ENCODE measurements at places on chromosomes 7 and 10.
A peak's percentile ranks its signal among the peaks of the same experiment; 100 is the strongest.

- DNase-seq = no peak
Measured at GRCh38 chr7:66301737-66302136, 96.6 kb downstream of the TPST1 start.

DNA sequence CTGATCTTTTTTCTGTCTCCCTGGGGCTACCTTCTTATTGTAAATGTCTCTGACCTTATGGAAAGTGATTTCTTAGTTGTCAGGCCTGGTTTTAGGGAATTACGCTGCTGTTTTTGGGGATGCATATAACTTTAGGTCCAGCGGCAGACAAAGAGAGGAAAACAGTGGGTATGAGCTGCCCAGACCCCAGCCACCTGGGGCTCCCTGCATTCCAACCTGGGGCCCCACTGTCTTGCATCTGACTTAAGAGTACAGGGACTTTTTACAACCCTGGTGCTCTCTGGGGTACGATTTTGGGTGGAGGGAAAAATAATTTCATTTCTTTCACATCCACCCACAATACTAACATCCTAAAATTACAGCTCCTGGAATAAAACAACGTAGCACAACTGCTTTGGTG lies 119.4 kb downstream of the PRPF18 start:
- DNase-seq = no peak

GRCh38 chr10:109889867-109890266 lies 33.4 kb downstream of the XPNPEP1 start:
- no peak for DNase-seq

GRCh38 chr7:66426996-66427395 lies 201.7 kb upstream of the KCTD7 start:
- DNase-seq = no peak

DNA sequence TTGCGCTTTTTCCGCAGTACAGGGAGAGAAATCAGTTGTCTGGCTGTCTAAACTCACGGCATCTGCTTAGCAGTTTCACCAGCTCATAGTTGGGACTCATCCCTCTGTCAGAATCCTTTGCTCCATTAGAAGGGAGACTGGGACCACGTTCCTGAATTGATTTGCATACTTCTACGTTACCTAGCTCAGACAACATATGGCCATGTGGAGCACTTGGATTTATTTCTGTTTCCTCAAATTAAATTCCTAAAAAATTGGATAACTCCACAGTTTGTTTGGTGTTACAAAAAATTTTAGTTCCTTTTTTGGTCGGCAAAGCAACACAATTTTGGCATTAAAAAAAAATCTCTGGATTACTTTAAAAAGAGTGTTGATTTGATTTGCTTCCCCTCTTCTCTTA lies 614.0 kb downstream of the AUTS2 start:
- no peak for DNase-seq

DNA sequence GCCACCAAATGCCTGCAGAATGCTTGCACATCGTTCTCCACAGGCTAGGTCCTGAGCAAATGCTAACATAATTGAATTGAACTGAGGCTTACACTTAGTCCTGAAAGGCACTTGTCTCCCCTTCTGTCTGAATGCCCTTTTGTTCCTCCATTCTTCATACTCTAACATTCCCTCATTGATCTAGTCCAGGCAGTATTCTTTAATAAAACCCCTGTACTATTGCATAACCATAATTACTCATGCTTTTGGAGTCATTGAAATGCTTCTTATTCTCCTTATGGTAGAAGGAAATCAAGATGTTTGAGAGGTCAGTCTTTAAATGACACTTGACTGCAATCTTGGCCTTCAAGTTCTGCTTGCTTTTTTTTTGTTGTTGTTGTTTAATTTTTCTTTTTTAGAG lies 7.1 kb downstream of the PI4K2A start:
- no peak for DNase-seq

DNA sequence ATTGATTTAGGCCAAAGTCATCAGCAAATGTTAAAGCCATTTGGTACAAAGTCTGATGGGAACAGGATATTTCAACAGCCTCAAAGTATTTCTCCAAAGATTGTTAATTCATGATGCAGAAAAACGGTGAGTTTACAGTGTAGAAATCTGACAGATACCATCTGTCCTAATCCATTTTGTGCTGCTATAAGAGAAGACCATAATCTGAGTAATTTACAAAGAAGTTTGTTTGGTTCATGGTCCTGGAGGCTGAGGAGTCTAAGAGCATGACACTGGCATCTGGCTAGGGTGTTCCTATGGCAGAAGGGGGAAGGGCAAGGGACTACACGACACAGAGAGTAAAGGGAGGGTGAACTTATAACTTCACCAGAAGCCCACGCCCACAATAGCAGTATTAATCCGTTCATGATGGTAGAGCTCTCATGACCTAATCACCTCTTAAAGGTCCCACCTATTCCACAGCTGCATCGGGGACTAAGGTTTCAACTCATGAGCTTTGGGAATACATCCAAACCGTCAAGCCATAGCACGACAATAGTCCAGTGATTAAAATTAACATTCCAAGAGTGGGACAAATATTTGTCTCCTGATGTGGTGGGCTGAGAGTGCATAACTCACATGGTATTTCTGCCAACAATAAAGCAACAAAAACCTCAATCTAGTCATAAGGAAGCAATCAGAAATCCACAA lies 298.6 kb upstream of the AKR1E2 start:
- no peak for DNase-seq

GRCh38 chr7:105210721-105211205 lies 178.0 kb downstream of the SRPK2 start:
- DNase-seq = no peak

DNA sequence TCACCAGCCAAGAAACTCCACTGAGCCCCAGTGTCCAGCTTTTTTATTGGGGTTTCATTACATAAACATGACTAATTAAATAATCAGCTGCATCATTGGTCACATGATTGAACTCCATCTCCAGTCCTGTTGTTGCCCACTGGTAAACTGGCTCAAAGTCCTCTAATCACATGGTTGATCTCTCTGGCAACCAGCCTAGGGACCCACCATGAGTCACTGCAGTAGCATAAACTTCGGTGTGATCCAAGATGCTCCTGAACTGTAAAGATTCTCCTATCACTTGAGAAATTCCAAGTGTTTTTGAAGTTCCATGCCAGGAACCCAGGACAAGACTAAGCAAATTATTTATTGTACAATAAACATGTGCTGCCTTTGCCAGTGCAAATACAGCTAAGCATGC lies 130.4 kb upstream of the AUTS2 start:
- DNase-seq = no peak

GRCh38 chr7:135980665-135981180 lies 3.6 kb upstream of the MTPN start:
- DNase-seq = no peak

- peak; percentile 70 for DNase-seq
Measured at GRCh38 chr10:61835069-61835945, 66.2 kb upstream of the ARID5B start.

DNA sequence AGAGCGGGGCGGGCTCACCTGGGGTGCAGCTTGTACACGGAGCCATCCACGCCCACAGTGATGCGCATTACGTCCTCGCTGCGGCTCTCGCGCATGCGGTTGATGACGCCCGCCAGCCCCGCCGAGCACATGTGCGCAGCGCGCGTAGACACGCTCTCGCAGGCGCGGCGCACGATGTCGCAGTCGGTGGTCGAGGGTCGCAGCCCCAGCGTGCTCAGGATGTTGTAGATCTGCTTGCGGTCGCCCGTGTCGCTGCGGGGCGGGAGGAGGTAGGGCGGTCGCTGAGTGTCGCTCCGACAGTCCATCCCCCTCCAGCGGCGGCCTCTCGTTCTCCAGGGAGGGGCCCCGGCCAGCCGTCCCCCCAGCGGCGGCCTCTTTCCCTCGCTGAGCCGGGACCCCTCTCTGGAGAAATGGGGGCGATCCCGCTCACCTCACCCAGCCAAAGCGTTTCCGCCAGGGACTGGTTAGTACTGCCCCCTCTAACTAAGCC lies 4.4 kb upstream of the MYL7 start:
- DNase-seq = peak; percentile 38

Measured in kidney (tissue), 22 donors.